Astrocyte (in vitro differentiated cells and primary cell): ENCODE measurements at places on chromosomes 7 and 10. TPM values are rescaled to one million over a fixed set of nuclear protein-coding genes. Genes with fewer than 3 reads are reported as not detected.

DNA sequence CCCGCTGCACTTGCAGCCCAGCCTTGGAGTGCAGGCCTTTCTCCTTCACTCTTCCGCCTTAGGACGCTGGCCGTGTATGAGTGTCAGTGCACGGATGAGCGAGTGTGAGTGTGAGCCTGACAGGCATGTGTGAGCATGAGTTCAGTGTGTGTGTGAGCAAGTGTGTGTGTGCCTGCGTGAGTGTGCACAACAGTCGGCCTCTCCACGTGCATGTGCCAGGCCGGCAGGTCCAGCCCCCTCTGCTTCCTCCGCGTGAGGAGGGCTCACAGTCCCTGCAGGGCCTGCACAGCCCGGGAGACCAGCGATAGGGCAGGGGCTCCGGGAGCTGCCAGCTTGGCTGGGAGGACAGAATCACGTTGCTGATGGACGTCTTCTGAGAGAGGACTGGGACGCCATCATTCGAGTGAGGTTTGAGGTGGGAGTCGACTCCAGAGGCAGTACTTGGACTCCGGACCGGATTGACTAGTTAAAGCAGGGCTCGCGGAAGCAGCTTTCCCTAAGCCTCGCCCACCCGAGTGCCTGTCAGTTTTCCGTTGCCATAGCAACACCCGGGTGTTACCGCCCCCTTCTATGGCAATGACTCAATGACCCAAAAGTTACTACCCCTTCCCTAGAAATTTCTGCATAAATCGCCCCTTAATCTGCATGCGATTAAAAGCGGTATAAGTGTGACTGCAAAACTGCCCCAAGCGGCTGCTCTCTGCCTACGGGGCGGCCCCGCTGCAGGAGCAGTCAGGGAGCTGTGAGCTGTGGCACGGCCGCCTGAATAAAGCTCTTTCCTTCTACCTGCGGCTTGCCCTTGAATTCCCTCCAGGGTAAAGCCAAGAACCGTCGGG, 19.6 kb upstream of the CFAP46 start:
- peak; percentile 57 for DNase-seq

GRCh38 chr7:90580051-90580450, 16.1 kb upstream of the CDK14 start:
- DNase-seq: peak; percentile 52

Gene FZD1
- total RNA-seq: 5.4 and 6.8 TPM in 2 replicates

Gene DYDC2
- not detected in 2 replicates for total RNA-seq

Gene CYP26C1
- not detected in 2 replicates for total RNA-seq

Gene PTF1A
- not detected in 2 replicates for total RNA-seq

Gene SAMD8
- total RNA-seq: 33.3 and 35.4 TPM in 2 replicates
